SK-MEL-5 (cell line): ENCODE measurements at places on chromosomes 2 and 18.

DNA sequence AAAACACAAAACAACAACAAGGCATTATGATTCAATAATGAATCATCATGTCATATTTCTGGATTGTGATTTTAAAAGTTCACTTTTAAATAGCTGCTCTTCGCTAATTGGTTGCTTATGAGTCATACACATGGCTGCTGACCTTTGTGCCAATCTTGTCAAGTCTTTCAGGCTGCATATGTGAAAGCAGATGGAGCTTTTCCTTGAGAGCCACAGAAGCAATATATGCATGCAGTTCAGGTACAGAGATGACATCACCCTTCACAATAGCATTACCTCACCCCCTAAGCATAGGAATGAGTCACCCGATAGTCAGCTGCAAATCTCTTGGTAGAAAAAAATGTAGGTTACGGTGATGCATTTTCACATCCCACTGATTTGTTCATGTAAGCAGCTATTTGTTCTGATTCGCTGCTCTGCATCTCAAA, 27.2 kb downstream of the EIF2AK3 start:
- peak; percentile 91 for DNase-seq

- DNase-seq: no peak
Observed at GRCh38 chr18:68301441-68301840, 413.5 kb downstream of the TMX3 start.

- peak; percentile 40 for DNase-seq
Observed at GRCh38 chr2:69227716-69228115, 159.3 kb downstream of the GFPT1 start.

DNA sequence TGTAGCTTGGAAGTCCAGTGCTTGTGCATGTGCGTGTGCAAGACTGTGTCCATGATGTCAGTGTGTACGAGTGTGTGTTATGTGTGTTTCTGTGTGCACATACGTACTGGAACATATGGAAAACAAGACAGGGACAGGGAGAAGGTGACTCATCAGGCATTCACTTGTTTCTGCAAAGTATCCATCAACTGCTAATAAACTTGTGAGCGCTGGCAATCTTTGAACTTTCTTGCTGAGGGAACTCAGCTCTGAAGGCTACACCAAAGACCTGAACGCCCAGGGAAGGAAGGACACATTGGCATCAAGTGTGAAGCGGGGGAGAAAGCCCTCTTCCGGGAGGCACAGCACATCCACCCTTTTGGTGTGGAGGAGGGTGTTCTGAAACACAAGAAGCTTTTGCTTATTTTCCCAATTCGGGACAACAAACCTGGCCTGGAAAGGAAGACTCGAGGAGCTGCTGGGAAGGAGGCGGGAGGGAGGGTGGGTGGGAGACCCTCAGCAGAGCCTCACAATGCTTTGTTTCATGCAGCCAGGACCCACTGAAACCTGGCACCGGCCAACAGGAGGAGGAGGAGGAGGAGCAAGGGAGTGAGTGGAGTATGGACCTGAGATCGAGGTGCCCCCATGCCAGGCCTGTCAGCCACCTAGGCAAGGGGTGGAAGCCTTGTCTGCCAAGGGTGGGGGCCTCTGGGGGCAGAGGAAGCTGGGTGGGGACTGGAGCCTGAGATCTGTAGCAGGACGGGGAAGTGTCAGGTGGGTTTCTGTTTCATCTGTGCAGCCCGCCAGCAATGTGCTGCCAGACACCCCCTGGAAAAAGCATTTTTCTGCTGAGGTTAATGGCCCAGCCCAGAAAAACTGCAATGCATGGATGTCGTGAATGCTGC, 26.8 kb downstream of the SMAD7 start:
- no peak for DNase-seq
